A549 treated with Hydrocortisone at 1 μM for 4 hours (cell line): ENCODE measurements at places on chromosomes 11 and 22. TPM values are rescaled to one million over a fixed set of nuclear protein-coding genes. Genes with fewer than 3 reads are reported as not detected.

Gene ASRGL1
- 9.2 to 13.4 TPM (median 12.2 TPM) in 5 replicates for total RNA-seq

Gene RAB36
- 6.8 to 7.8 TPM (median 7.1 TPM) in 5 replicates for total RNA-seq

Gene OLFML1
- 0.13 TPM in 1 of 5 replicates, not detected in the others for total RNA-seq

Gene LIF
- total RNA-seq: 28.2 to 31.6 TPM (median 30.1 TPM) in 5 replicates

Gene TMEM25
- total RNA-seq: 0.26 to 0.68 TPM (median 0.40 TPM) in 5 replicates
